ENCODE measurements at places on chromosomes 12 and 14. TPM values are rescaled to one million over a fixed set of nuclear protein-coding genes. Genes with fewer than 3 reads are reported as not detected.

DNA sequence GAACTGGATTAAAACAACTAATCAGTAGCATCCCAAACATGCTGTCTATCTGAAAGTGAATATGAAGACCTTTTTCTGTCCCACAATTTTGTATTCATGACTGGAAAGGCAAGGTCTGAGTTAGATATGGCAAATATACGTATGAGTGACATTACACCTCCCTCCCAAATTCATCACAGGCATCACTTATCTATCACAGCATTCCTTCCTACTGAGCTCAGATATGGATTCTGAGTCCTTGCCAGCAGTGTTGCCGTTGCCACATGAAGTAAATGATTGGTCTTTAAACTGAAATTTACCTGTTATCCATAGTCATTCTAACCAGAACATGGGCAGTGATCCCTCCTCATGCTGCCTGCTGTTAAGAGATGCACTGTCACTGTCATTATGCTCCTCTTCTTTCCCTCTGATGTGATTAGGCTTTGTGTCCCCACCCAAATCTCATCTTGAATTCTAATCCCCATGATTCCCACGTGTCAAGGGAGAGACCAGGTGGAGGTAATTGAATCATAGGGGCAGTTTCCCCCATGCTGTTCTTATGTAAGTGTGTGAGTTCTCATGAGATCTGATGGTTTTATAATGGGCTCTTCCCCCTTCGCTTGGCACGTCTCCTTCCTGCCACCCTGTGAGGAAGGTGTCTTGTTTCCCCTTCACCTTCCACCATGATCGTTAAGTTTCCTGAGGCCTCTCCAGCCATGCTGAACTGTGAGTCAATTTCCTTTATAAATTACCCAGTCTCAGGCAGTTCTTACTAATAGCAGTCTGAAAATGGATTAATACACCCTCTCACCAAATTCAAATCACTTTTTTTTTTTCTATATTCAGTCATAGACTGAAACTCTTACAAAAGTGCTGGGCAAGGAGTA, 288.4 kb downstream of the NUAK1 start:
- H3K27me3 ChIP-seq = no peaks in the 10 kb centered on the region
- no peak overlapping the region for H3K27ac ChIP-seq
- DNase-seq = no peak
- H3K4me3 ChIP-seq = no peak overlapping the region
- H3K4me1 ChIP-seq = peaks cover 8% of the 10 kb centered on the region

DNA sequence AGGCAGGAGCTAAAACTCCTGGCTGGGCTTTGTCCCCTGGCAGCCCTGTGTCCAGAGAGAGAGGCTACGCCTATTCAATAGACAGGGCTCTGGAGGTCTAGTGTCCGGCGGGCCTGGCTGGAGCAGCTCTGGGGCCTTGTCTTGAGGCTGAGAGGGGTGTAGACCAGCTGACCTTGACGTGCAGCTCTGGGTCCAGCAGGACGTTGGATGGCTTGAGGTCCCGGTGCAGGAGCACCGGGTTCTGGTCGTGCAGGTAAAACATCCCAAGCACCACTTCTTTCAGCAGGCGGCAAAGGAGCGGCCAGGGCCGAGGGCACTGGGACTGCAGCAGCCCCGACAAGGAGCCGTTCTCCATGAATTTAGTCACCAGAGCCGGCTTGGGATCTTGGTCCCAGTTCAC, 948 bp downstream of the RIPK3 start:
- H3K27ac ChIP-seq = peak overlapping the region; percentile 84
- peak overlapping the region; percentile 69 for H3K4me3 ChIP-seq
- DNase-seq = no peak

- no peak overlapping the region for H3K4me3 ChIP-seq
- no peaks in the 10 kb centered on the region for H3K27me3 ChIP-seq
- no peaks in the 10 kb centered on the region for H3K4me1 ChIP-seq
Measured at GRCh38 chr12:31004666-31005065, 69.0 kb upstream of the DDX11 start.

GRCh38 chr12:131428091-131428685, 282.7 kb upstream of the SFSWAP start:
- H3K27me3 ChIP-seq = peaks cover 13% of the 10 kb centered on the region
- H3K4me3 ChIP-seq = no peak overlapping the region
- no peak for DNase-seq

DNA sequence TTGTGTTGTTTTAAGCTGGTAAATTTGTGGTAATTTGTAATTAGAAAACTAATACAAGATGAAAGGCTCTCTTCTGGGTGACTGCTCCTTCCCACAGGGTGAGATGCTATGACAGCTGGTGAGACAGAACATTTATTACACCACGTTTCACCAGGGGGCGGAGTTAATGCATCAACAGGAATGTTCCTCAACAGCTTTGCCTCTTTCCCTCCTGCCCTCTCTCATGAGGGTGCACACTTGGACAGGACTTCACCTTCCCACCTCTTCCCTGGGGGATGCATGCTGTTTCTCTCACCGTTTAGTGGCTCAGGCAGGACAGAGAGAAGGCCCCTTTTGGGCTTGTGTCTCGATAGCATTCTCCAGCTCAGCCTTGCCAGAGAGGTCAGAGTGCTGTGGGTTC, 13.4 kb upstream of the PPP1R1A start:
- H3K27me3 ChIP-seq = no peaks in the 10 kb centered on the region
- no peaks in the 10 kb centered on the region for H3K4me1 ChIP-seq
- H3K27ac ChIP-seq = no peak overlapping the region

GRCh38 chr14:33342299-33342974, 403.8 kb downstream of the NPAS3 start:
- no peaks in the 10 kb centered on the region for H3K27me3 ChIP-seq
- H3K27ac ChIP-seq = no peak overlapping the region
- DNase-seq = no peak

GRCh38 chr14:36091096-36091495, 85.4 kb downstream of the PTCSC3 start:
- H3K36me3 ChIP-seq = no peaks in the 10 kb centered on the region
- H3K27me3 ChIP-seq = no peaks in the 10 kb centered on the region
- DNase-seq = no peak
- no peak overlapping the region for H3K27ac ChIP-seq
- peaks cover 6% of the 10 kb centered on the region for H3K4me1 ChIP-seq

- DNase-seq = no peak
- no peak overlapping the region for H3K27ac ChIP-seq
- H3K27me3 ChIP-seq = no peaks in the 10 kb centered on the region
- H3K4me3 ChIP-seq = no peak overlapping the region
- H3K4me1 ChIP-seq = no peaks in the 10 kb centered on the region
Measured at GRCh38 chr12:18658829-18659228, 79.0 kb downstream of the PLCZ1 start.

GRCh38 chr12:22256041-22256441, 78.5 kb downstream of the ST8SIA1 start:
- peak overlapping the region; percentile 24 for H3K27ac ChIP-seq
- DNase-seq = no peak
- H3K27me3 ChIP-seq = no peaks in the 10 kb centered on the region
- H3K4me1 ChIP-seq = no peaks in the 10 kb centered on the region
- no peaks in the 10 kb centered on the region for H3K36me3 ChIP-seq

C12orf50 gene
- total RNA-seq = not detected

DENR gene
- total RNA-seq = 30.9 TPM

RCOR1 gene
- total RNA-seq = 53.6 TPM

OR6C76 gene
- total RNA-seq = not detected

GLIPR1L2 gene
- 0.68 TPM for total RNA-seq

NAV3 gene
- 8.7 TPM for total RNA-seq

ADCY6 gene
- total RNA-seq = 42.7 TPM

All from lower lobe of right lung (tissue), 2 donors.